Stomach (tissue), 19 donors: ENCODE measurements at places on chromosomes 3 and 15. TPM values are rescaled to one million over a fixed set of nuclear protein-coding genes. Genes with fewer than 3 reads are reported as not detected.

DNA sequence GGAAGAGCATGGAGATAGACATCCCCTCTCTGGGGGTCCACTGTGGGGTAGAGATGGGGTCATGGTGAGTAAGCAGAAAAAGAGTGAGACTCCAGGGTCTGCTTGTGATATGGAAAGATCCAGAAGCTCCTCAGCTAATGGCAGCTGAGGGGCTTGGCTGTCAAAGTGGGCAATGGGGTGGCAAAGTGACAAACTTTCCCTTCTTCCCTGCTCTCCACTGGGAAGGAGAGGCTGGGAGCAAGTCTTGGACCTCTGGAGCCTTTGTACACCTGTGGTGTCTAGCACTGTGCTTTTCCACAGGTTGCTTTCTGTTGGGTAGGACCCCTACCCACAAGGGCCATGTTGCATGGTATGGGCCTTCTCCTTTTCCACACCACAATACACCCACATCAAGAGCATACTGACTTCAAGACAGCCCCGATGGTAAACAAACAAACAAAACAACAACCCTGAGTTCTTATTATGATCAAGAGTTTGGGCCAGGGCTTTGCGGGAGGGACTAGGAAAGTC lies 3.5 kb downstream of the ITGA11 start:
- DNase-seq = no peak

DNA sequence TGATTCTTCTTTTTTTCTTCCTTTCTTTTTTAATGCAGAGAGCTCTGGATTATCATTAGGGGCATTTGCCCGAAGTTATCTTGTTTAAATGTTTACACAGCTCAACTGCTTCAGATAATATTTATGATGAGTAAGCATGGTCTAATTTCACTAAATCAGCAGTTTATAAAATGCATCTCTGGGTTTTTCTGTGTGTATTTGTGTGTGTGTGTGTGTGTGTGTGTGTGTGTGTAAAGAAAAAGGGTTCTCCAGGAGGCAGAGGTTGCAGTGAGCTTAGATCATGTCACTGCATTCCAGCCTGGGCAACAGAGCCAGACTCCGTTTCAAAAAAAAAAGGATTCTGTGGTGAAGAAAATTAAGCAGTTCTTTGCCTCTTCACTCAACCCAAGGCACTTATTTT lies 25.9 kb upstream of the TNFSF10 start:
- DNase-seq = no peak

DNA sequence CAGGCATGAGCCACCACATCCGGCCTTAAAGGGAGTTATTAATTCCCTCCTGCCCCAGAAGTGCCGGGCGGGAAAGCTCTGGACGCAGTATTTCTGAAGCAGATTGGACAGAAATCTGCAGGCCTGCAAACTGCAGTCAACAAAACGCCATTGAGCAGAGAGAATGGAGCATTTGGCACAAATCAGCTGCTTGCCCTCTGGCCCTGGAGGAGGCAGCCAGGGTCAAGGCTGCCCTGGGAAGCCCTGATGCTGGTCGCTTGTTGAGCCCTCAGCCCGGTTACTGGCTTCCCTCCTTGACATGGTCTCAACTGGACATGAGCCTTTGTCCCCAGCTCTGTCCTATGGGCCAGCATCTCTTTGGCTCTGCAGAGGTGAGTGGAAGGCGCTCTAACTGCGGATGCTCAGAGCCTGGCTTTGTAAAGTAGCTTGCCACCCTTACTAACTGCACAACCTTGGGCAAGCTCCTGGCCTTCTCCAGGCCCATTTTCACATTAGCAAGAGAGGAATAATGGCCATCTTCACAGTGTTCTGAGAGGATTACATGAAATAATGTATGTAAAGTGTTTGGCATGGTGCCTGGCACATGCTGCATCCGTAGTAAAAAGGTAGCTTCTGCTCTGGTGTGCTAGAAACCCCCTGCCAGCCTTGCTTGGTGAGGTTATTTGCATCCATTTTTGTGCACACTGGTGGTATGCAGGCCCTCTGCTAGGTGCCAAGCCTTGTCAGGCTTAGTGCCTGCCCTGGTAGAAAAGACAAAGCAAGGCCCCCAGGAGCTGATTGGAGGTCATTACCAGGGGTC lies 4.1 kb downstream of the SEMA4B start:
- DNase-seq = no peak

Gene GUCA1C
- total RNA-seq = not detected

Gene CD80
- total RNA-seq = 0.55 TPM
